ENCODE measurements at places on chromosomes 7 and 10.

GRCh38 chr7:29156907-29157452 lies 10.6 kb upstream of the CPVL start:
- DNase-seq = no peak

DNA sequence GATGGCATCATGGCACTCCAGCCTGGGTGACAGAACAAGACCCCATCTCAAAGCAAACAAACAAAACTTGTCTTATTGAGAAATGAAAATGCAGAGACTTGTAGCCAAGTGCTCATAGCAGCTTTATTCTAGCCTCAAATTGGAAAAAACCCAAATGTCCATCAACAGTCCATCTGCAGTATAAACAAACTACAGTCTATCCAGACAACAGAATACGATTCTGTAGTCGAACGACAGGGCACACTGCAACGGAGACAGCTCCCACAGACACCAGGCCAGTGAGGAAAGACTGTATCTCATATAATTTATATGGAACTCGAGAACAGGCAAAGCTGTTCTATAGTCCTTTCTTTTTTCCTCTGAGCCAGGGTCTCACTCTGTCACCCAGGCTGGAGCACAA lies 40.8 kb upstream of the SUN1 start:
- DNase-seq = no peak

- DNase-seq = no peak
Measured at GRCh38 chr7:156223935-156224832, 411.9 kb upstream of the SHH start.

DNA sequence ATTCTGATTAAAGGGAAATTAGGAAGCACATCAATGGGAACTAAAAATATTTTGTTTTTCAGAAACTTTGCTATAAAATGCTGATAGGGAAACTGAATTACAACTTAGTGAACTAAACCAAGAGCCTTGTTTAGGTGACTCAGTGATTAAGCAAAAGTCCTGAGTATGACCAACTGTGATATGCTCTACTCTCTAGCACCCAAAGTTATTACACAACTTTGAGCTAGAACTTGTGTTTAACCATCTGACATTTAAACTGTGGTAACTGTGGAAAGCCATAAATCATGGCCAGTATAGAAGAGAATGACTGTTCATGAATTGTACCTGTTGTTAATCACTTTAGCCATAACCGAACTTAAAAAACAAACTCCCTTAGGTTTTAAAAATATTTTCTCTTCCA lies 127.4 kb downstream of the ZNF365 start:
- no peak for DNase-seq

- no peak for DNase-seq
Measured at GRCh38 chr10:11012421-11013295, 5.0 kb upstream of the CELF2 start.

GRCh38 chr10:77832238-77832637 lies 94.3 kb downstream of the DLG5 start:
- no peak for DNase-seq
